ENCODE measurements at places on chromosomes 4 and X.

GRCh38 chr4:162352580-162353107, 188.8 kb upstream of the FSTL5 start:
- DNase-seq, result no peak

GRCh38 chrX:128650326-128650725, 598.1 kb upstream of the ACTRT1 start:
- DNase-seq, result no peak

GRCh38 chr4:175127314-175127713, 209.2 kb downstream of the ADAM29 start:
- no peak for DNase-seq

GRCh38 chrX:76183289-76184049, 10.6 kb downstream of the PBDC1 start:
- DNase-seq, result no peak

GRCh38 chr4:4601803-4602369, 60.0 kb upstream of the STX18 start:
- DNase-seq, result no peak

GRCh38 chr4:61199873-61200186, 296 bp upstream of the ADGRL3 start:
- DNase-seq, result no peak

DNA sequence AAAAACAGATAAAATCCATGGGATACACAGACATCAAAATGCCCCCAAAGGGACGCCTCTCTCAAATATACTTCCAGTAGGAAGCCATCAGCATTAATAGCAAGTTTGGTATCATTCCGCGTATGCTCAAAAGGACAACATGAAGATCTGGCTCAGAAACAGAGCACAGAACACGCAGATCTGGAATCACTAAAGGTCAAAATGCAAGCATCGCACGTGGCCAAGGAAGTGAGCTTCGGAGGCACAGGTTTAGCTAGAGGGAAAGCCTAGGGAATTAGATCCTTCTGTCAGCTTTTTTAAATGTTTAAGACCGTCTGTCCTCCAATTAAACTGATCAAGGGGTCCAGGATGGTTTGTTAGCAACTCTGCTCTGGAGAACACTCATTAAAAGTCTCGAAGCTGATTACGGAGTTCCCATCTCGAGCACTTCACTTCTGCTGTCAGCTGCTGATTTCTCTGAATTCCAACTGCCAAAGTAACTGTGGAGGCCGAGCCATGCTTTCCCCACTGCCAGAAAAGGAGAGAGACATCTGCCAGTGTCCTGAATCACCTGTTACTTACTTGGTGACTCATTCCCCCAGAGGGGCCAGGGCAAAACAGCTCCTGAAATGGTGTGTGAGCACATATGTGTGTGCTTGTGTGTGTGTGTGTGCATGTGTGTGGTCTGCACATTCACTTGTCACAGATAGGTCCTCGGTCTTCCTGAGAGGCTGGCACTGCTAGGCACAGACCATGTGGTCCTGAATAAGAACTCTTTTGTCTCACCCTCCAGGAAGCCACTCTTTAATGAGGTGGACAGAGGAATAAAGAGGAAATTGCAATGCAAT, 177.7 kb upstream of the PPARGC1A start:
- DNase-seq, result no peak

- no peak for DNase-seq
Observed at GRCh38 chrX:40120838-40121580, 23.3 kb upstream of the BCOR start.

- DNase-seq, result no peak
Observed at GRCh38 chr4:150874338-150875226, 140.5 kb downstream of the LRBA start.

DNA sequence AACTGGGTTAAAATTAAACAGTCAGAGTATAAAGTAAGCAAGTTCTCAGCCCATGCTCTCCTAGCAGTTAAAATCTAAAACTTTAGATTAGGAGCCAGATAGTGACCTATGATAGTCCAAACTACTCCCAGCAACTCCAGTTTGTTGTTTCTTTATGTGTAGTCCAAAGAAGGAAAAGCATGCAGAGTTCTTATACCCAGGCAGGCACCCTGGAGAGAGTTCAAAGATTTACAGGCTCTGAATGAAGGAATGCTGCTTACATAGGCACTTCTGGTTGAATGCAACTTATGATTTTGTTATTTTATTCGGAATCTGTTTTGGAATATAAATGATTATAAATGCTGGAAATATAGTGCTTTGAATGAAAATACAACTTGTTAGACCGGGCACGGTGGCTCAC, 67.2 kb downstream of the GPAT3 start:
- no peak for DNase-seq

DNA sequence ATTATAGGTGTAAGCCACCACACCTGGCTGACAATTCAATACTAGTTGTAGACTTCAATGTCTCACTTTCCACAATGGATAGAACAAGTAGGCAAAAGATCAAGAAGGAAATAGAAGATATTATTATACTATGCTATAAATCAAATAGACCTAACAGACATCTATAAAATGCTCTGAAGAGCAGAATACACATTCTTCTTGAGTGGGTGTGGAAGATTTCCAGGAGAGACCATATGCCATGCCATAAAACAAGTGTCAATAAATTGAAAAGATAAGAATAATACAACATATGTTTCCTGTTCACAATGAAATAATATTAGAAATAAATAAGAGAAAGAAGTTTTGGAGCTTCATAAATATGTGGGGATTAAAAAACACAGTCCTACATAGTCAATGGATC, 179.3 kb upstream of the AMOT start:
- no peak for DNase-seq

- DNase-seq, result no peak
Observed at GRCh38 chr4:146342600-146343192, 128.4 kb downstream of the REELD1 start.

DNA sequence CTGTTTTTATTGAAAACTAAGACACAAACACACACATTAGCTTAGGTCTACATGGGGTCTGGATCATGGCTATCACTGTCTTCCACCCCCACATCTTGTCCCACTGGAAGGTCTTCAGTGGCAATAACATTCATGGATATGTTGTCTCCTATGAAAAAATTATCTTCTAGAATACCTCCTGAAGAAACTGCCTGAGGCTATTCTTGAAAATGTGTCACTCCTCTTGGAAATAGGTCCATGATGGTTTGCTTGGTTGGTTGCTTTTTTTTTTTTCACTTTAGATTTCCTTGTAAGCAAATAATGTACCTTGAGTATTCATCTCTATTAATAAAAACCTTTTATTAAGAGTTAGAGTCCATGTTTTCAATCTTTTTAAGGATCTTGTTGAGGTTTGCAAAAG, 195.3 kb upstream of the PDE5A start:
- DNase-seq, result no peak

DNA sequence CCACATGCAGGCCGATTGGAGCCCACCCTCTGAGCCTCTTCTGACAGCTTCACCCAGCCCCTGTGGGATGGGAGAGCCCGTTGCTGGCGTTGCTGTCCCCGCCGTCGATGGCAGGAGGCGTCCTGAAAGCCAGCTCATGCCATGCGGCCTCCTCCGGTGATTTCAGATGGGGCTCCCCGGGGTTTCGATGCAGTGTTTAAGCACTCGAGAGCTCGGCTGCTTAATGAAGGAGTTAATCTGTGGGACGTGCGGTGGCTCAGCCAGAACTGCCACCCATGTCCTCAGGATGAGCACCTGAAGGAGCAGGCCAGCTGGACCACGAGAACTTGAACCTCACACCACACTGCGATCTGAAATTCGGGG, 95.6 kb downstream of the SORCS2 start:
- no peak for DNase-seq

DNA sequence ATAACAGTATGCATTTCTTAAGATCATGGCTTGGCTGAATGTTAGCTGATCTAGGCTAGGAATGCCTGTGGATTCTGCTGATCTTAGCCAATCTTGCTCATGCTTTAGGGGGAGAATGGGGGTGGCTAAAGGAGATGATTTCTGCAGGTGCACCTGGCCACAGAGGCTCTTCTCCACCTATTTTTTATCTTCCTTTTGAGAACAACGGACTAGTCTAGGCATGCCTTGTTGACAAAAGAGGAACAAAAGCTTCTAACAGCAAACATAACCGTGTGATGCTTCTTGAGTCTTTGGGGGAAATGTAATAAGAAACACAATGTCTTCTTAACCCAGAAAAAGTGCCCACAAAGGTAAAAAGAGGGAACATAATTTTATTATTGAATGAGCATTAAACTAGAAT, 743.5 kb downstream of the ARAP2 start:
- DNase-seq, result no peak

DNA sequence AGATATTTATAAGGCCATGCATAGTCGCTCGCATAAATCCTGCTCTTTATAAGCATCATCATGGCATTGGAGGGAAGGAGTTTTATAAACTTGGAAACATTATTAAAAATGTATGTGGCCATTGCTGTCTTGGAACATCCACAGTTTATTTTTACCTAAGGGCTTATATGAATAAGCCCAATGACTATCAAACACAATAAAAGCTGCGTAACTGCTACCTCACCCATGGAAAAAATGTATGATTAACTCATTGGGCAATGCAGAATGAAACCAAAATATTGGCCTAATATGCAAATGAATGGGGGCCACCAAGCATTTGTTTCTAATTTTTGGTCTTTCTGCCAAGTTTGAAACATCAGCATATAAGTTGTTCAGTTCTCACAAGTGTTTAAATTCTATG, 19.1 kb downstream of the GEMIN8 start:
- no peak for DNase-seq

GRCh38 chr4:109434007-109434971, 674 bp downstream of the SEC24B start:
- DNase-seq, result peak; percentile 22

GRCh38 chrX:102979536-102979935, 42.5 kb downstream of the RAB40AL start:
- DNase-seq, result no peak

GRCh38 chr4:38752372-38752940, 30.3 kb downstream of the TLR10 start:
- peak; percentile 69 for DNase-seq

- no peak for DNase-seq
Observed at GRCh38 chr4:3700223-3700622, 66.0 kb upstream of the ADRA2C start.
